ENCODE measurements at places on chromosomes 16 and 17. TPM values are rescaled to one million over a fixed set of nuclear protein-coding genes. Genes with fewer than 3 reads are reported as not detected.

The SKAP1 gene
- total RNA-seq = 0.65 TPM

The KRTAP3-1 gene
- not detected for total RNA-seq

The ARMC5 gene
- 22.8 TPM for total RNA-seq

The GAS2L2 gene
- total RNA-seq = not detected

The TLE7 gene
- not detected for total RNA-seq

The WFIKKN1 gene
- total RNA-seq = under 0.01 TPM

The CACNG3 gene
- total RNA-seq = not detected

The CEMP1 gene
- total RNA-seq = not detected

The C17orf113 gene
- total RNA-seq = 0.33 TPM

The KCNH6 gene
- not detected for total RNA-seq

The ARHGDIG gene
- 0.57 TPM for total RNA-seq

The KRTAP9-2 gene
- total RNA-seq = not detected

The MT1F gene
- total RNA-seq = 0.33 TPM

The TPSD1 gene
- total RNA-seq = not detected

The RECQL5 gene
- total RNA-seq = 18.1 TPM

The SCARF1 gene
- total RNA-seq = 152 TPM

The ADGRG1 gene
- total RNA-seq = 58.5 TPM

The HS3ST3A1 gene
- 0.10 TPM for total RNA-seq

The SCN4A gene
- total RNA-seq = not detected

The CCL5 gene
- total RNA-seq = 0.65 TPM

The HSD17B1 gene
- 0.65 TPM for total RNA-seq

The LRRC46 gene
- 0.29 TPM for total RNA-seq

The PPP1R1B gene
- total RNA-seq = not detected

The NUFIP2 gene
- total RNA-seq = 51.8 TPM

The GRAP gene
- total RNA-seq = 85.6 TPM

The FAM83G gene
- total RNA-seq = 18.9 TPM

The HS3ST4 gene
- not detected for total RNA-seq

The ZSWIM7 gene
- total RNA-seq = 11.0 TPM

The TBC1D3H gene
- total RNA-seq = not detected

The C17orf100 gene
- 0.33 TPM for total RNA-seq

The DERL2 gene
- 27.1 TPM for total RNA-seq

The TBC1D3D gene
- total RNA-seq = not detected

The ATP2A1 gene
- 0.19 TPM for total RNA-seq

The SAMD14 gene
- total RNA-seq = 5.3 TPM

The HDAC5 gene
- 25.4 TPM for total RNA-seq

The RNF43 gene
- not detected for total RNA-seq

The MT1H gene
- not detected for total RNA-seq

The NDUFB10 gene
- total RNA-seq = 118 TPM

Measured in vein endothelial cell (primary cell).